Endodermal cell (in vitro differentiated cells): ENCODE measurements at places on chromosomes 5 and 9.

DNA sequence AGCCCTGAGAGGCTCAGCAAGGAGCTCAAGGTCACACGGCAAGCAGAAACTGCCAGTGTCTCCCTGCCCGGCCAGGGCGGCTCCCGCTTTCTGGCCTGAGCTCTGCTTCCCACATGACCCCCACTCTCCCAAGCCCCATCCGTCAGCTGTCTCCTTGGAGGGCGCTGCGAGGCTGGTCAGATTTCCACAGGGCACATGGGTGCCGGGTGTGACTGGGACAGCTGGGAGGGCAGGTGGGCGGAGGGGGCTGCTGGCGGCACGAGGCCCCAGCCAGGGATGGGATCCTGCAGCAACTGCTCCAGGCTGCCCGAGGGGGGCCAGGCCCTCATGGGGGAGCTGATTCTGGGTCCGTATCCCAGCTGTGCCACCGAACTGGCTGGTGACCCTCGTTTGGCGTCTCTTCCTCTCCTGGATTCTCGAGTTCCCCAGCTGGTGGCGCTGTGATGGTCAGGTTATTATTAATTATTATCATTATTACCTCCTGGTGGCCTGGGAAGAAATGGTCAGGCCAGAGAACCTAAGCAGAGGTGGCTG, 12.9 kb upstream of the WDR38 start:
- DNase-seq = peak; percentile 77

- DNase-seq = no peak
These were observed 248.2 kb downstream of the EFNA5 start for GRCh38 chr5:107422494-107422893.

DNA sequence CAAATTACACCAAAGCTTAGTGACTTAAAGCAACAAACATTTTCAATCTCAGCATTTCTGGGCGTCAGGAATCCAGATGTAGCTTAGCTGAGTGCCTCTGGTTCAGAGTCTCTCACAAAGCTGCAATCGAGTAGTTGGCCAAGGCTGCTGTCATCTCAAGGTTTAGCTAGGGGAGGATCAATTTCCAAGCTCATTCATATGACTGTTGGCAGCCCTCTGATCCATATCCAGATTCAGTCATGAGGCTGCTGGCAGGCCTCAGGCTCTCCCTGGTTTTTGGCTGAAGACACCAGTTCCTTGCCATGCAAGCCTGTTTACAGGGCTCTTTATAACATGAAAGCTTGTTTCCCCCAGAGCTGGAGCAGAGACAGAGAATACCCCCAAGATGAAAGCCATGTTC, 419.5 kb upstream of the TLE4 start:
- no peak for DNase-seq

DNA sequence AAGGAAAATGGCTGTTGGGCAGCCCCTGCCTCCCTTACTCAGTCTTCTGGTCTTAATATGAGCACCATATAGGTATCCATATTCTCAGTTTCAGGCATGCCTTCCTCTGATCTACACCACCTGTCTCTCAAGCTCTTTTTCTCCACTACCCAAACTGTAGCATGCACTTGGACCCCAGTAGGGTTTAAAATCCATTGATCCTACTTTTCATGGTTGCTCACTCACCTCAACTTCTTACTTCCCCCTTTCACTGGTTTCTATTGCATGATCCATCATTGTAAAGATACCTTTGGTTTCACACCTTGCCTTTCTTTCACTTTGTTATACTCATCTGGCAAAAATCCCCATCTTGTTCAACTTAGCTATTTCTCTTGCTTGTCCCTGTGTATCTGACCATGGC, 159.4 kb downstream of the KDM4C start:
- no peak for DNase-seq

GRCh38 chr5:20335978-20336377, 348.0 kb upstream of the CDH18 start:
- peak; percentile 59 for DNase-seq

- DNase-seq = no peak
These were observed 711.7 kb upstream of the EDIL3 start for GRCh38 chr5:85096421-85096820.

- no peak for DNase-seq
These were observed 178.4 kb downstream of the GNA14 start for GRCh38 chr9:77469515-77470231.

DNA sequence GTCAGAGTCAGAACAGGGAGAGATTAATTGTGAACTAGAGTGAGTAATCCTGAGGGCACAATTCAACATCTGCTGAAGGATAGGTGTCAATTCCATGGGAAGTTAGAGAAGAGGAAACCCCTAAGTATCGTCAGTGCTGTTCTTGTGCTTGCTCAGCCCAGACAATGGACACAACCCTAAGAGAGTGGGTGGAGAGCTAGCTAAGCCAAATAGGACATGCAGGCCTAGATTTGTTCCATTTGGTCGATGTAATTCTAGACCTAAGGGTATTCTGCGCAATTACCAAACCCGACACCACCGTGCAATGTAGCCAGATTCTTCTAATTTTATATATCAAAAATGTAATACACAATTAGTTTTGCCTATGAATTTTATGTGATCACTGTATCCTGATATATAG, 431.6 kb downstream of the SH3GL2 start:
- DNase-seq = no peak

GRCh38 chr5:107396351-107396690, 274.4 kb downstream of the EFNA5 start:
- DNase-seq = no peak

- DNase-seq = no peak
These were observed 131.0 kb upstream of the DAB2 start for GRCh38 chr5:39555788-39556187.

GRCh38 chr9:4668604-4669003, 2.3 kb upstream of the SPATA6L start:
- DNase-seq = no peak

DNA sequence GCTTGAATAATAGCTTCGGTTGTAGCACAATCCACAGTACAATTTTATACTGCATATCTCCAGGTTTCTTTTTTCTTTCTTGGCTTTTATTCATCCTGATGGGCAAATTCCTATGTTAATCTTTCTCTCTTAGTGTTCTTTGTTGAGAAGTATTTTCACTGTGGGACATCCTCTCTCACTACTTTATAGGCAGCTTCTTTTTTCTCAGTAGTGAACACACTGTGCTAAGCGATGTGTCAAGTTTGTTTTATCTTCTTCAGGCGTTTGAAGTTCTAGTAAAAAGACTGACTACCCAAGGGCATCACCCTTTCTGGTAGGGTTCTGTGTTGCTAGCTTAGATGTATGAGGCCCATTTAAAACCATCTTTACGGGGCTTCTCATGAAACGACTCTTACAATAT, 182.1 kb downstream of the FAM170A start:
- no peak for DNase-seq

GRCh38 chr9:130433168-130433946, 11.4 kb upstream of the ASS1 start:
- peak; percentile 90 for DNase-seq

GRCh38 chr9:106953174-106953573, 90.2 kb downstream of the ZNF462 start:
- DNase-seq = no peak

DNA sequence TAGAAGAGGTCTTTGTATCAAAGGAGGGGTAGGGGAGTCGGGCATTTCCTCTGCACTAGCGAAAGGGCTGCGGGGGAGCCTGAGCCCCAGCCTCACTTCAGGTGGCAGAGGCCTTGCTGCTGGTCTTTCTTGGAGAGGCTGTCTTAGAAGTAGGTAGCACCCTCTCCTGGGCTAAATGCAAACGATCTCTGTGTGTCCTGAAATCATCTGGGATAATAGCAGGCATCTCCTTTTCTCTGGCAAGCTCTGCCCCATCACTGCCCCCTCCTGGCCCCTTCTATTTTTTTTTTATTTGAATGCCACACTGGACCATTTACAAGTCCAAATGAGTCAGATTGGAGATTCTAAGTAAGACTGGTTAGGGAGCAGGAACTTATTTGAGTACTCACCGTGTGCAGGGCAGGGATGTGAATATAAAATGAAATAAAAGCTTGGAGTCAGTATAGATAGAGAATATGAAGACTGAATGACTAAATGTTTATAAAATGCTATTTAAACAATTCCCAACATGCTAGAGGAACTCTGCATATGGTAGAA, 137.1 kb downstream of the FGF1 start:
- DNase-seq = peak; percentile 94

- DNase-seq = no peak
These were observed 125.0 kb downstream of the AOPEP start for GRCh38 chr9:94851467-94851866.

DNA sequence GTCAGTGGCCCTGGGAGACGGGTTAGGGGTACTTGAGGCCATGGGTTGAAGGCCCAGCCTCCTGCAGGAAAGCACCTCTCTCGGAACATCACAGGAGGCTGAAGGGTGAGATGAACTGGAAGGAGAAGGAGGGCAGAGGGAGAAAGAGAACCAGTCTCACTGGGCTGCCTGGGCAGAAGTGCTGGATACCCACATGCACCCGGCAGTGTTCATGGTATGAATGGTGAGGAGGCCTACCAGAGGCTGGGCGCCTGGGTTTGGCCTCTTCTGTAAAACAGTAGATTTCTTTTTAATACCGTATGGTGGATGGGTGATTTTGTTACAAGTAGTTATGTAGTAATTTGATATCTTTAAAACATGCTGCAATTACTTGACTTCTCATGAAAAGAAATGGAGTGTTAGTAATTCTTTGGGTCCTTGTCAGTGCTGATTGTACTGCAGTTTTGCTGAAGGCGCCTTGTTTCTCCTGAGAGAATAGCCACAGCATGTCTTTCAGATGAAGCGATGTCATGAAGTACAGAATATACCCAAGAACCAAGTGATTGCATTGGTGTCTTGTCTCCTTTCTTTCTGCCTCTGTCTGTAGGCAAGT, 258.6 kb downstream of the FANCC start:
- DNase-seq = no peak

DNA sequence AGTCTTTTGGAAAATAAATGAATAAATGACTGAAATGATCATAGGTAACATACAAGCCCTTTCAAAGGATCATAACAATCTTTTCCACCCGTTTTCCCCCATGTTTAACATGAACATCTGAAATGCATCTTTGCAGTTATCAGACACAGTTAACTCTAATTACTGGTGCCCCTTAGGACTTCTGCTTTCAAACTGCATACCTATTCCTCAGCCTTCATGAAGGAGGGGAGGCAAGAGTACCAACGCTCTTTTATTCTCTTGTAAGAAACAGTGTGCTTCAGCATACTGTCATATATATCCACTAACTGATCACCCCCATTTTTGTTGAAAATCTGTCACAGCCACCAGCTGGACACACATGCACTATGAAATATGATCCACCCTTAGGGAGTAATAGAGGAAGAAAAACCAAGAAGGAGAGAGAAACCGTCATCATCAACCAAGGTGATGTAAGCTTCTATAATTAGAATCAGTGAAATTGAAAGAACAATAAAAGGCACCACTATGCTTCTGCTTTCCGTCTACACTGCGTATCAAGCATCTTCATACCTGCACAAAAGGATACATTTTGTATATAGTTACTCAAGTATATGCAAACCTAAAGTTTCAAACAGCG, 98.7 kb downstream of the RAPGEF6 start:
- DNase-seq = no peak

- DNase-seq = no peak
These were observed 53.4 kb downstream of the DUSP1 start for GRCh38 chr5:172717481-172718195.

DNA sequence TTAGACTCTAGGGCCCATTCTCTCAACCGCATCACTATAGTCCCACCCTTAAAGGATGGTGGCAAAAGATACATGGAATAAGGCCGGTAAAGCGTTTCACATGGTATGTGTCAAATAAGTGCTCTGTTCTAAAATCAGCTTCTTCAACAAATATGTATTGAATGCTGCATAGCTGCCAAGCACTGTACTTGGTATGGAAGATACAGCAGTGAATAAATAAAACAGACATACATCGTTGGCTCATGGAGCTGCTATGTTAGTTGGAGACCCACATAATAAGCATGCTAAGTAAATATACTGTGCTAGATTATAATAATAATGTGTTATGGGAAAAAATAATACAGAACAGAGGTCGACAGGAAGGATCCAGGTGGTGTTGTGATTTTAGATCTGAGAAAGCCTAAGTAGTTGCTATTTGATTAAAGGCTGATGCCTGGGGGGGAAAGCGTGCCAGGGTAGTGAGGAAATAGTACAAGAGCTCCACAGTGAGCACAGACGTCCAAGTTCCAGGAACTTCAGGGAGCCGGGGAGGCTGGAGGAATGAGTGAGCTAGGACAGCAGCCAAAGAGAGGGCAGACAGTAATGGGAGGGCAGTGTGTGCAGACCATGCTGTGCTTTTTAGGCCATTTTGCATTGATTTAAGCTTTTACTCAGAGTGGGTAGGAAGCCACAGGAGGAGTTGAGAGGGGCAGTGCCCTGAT, 93.7 kb downstream of the JAKMIP2 start:
- no peak for DNase-seq

DNA sequence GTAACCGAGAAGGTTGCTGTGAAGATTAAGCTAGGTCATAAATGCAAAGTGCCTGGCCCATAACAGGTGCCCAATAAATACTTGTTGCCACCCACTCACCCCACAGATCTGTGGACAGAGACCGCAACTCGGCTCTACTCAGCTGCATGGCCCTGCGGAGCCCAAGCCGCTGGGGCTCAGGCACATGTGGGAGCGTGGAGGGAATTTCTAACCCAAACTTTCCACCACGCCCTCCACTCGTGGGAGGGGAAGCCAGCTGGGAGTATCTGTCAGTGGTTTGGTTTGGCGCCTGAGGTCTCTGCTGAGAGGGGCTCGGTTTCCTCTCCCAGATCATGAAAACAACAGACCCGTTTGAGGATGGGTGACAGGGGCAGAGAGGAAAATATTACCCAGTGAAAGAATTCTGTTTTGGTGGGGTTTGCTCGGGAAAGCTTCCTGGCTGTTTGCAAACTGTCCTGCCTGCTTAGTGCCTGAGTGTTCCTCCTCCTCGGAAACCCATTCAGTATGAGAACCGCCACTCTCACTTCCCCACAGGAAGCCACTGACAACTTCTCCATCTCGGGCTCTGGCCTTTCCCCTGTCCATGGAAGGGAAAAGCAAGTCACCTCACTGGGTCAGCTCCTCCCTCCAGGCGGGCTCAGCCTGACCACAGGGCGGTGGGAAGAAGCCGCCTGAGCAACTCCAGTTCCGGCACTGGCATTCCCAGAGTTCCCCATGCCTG, 60.1 kb downstream of the RGS3 start:
- no peak for DNase-seq

DNA sequence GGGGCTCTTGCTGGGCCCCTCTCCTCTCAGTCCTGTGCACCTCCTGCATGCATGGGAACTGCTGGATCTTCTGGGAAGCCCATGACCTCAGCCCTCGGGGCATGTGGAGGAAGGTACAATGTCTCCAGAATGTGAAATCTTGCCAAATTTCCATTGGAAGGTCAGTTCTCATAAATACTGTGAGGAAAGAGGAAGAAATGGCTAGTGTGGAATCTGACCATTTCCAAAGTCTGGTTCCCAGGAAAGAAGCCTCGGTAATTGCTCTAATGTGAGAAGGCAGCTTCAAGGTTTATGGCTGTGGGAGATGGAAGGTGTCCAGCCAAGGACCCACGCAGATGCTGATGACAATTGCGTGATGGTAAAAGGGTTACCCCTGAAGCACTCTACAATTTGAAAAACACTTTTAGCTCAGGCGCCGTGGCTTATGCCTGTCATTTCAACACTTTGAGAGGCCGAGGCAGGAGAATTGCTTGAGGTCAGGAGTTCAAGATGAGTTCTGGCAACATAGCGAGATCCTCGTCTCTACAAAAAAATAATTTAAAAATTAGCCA, 8.1 kb upstream of the IL17B start:
- no peak for DNase-seq

- no peak for DNase-seq
These were observed 159.4 kb downstream of the ARHGAP26 start for GRCh38 chr5:142929587-142929986.
